Cortex of kidney (tissue), 1 donor: ENCODE measurements at places on chromosomes 16 and 17.

DNA sequence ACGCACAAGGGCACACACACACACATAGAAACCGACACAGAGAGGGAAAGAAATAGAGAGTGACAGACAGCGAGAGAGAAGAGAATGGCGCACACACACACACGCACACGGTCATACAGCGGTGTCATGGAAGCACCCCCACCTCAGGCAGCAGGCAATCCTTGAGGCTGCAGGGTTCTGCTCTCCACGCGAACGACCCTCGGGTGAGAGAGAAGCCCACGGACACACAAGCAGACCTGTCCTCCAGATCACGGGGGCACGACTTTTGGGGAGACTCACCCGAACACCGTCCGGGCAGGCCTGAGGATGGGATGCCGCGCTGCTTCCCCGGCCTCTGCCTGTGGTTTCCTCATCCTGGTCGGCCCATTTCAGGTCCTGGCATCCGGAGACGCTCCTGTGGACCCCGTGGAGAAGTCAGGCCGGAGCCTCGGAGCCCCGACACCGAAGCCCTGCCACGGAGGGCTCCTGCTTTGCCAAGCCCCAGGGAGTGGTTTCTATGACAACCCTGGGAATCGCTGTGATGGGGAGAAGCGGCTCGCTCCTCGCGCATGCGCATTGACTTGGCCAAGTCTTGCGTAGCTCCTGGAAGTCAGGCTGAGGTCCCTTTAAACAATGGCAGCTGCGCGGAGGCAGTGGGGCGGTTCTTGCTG, 118.2 kb upstream of the KCNJ18 start:
- no peak for DNase-seq

DNA sequence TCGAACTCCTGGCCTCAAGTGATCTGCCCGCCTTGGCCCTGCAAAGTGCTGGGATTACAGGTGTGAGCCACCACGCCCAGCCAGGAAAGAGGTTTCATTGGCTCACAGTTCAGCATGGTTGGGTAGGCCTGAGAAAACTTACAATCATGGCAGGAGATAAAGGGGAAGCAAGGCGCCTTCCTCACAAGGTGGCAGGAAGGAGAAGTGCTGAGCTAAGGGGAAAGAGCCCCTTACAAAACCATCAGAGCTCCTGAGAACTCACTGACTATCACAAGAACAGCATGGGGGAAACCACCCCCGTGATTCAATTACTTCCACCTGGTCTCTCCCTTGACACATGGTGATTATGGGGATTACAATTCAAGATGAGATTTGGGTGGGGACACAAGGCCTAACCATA, 411.7 kb upstream of the ZFHX3 start:
- no peak for DNase-seq

DNA sequence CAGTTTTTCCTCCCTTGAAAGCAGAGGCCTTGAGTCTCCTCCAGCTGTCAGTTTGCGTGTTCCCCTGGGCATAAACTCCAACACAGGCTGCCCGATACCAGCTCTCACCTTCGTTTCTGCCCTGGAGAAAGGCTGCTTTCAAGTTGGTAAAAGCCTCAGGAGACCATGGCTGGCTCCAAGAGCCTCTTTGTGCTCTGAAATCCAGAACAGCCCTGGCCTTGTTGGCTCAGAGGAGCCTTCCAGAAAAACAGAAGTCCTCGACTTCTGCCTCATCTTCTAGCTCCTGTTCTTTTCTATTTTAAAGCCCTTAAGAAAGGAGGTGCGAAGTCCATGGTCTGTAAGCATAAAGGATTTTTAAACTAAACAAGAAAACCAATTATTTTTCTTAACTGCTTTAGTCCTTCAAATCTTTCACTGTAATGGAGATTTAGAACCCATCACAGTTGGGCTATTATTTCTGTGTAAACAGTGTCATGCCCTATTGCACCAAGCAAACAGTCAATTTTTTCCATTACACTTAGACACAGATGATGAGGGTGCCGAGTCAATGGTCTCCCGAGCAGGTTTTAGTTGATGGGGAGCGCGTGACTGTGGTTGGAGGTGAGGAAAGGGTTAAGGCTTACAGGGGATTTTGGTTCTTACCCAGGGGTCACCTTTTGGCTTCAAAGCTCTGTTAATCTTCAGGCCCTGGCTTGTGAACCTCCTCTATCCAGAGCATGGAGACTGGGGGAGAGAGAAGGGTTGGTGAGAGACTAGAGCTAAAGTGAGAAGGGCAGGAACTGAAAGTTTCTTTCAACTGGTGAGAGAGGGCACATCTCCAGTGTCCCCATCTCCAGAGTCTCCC, 212.8 kb downstream of the MSI2 start:
- DNase-seq = no peak

DNA sequence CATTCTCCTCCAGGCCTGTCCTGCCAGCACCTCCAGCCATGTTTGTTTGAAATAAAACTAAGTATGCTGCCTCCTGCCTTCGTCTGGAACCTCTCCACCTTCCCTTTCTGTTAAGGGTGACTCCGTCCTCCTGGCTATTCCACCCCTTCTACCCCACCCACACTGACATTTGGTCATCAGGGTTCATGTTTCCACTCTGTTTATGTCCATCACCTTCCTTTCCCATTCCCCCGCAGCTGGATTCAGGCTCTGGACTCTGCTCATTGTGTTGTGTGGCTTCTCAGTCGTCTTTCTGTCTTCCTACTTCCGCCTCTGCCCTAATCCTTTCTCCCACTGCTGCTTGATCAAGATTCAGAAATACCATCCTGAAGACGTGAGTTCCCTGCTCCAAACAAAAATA, 28.6 kb downstream of the EPN2 start:
- DNase-seq = no peak

GRCh38 chr16:9343276-9343675, 251.8 kb downstream of the HAPSTR1 start:
- no peak for DNase-seq

- DNase-seq = no peak
Measured at GRCh38 chr17:35700150-35700549, 31.3 kb upstream of the RASL10B start.

- no peak for DNase-seq
Measured at GRCh38 chr16:72434159-72434558, 262.2 kb upstream of the PMFBP1 start.

DNA sequence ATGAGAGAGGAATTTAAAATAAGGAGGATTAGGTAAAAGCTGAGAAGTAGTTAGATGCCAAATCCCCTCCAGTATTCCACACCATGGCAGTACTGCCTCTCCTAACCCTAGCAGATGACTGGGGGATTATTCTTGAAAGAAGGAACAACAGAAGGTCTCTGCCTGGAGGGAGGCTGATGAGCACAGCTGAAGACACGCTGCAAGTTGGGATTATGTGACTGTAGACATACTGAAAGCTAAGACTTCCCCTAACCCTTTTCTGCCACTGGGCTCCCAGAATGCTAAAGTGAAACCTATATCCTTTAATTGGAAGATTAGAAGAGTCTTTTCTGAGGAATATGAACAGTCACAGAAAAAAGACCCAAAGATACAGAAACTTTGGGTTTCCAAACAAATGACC, 27.7 kb upstream of the SLC46A1 start:
- no peak for DNase-seq

- DNase-seq = no peak
Measured at GRCh38 chr16:57627184-57627871, 1.1 kb upstream of the ADGRG1 start.

GRCh38 chr16:17404941-17405689, 65.6 kb downstream of the XYLT1 start:
- no peak for DNase-seq

DNA sequence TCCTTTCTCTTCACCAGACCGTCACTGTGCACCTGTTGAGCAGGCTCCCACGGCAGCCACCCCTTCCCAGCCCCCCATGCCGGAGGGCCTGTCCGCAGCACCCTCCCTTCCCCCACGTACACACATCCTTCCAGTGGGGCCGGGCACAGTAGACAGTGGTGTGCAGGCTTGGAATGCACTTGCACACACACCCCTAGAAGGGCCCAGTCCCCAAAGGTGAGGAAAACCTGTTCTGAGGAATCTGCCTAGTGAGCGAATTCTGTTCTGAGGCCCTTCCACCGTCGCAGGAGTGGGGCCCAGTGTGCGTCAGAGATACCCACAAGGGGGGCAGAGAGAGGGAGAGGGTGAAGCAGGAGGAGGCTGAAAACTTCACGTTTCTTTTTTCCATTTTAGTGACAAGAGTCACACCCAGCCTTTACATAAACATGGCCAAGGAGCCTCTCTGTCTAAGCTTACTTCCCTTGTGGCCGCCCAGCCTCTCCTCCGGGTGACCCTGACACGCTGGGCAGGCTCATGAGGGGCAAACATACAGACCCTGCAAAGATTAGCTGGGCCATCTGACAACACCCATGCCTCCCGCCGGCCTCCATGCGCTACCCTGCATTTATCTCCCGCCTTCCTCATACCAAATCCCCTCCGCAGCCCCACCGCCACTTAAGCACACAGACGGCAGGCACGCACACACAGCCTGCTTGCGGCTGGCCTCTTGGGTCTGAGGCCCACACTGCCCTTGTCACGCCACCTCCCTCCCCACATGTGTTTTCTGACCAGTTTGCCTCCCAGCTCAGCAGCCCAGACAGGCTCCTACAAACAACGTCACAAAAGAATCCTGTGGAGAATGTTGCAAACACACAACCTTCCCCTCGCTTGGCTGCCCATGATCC, 1.8 kb downstream of the ZBTB4 start:
- DNase-seq = no peak

DNA sequence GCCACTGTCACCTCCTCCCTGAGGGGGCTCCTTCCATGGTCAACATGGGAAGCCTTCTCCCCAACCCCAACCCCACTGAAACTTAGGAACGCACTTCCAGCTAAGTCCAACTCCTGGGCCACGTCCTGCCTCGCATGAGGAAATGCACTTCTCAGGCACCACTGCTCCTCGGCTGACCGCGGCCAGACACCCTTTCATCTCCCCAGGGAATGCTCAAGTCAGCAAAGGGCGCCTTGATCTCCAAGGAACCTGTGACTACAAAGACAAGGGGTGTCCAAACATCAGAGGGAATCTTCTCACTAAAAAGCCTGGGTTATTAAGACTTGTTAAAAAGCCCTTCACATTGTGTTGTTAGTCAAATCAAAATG, 124.9 kb upstream of the HSBP1 start:
- DNase-seq = no peak

GRCh38 chr16:10987361-10988163, 43.2 kb downstream of the CLEC16A start:
- DNase-seq = no peak

- no peak for DNase-seq
Measured at GRCh38 chr16:6725634-6726331, 606.9 kb upstream of the RBFOX1 start.

DNA sequence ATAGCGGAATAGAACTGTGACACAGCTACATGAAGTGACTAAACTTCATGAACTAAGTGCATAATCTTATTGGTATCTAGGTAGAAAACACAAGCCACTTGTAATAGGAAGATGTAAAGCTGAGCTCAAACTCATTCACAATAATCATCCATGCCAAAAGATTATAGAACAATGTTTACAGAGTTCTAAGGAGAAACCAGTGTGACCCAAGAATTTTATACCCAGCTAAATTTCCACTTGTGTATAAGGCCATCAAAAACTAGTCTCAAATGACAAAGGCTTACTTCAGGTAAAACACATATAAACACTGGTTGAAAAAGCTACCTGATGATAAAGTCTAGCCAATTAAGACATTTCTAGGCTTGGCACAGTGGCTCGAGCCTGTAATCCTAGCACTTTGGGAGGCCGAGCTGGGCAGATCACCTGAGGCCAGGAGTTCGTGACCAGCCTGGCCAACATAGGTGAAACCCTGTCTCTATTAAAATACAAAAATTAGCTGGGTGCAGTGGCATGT, 16.9 kb upstream of the CPD start:
- DNase-seq = no peak

DNA sequence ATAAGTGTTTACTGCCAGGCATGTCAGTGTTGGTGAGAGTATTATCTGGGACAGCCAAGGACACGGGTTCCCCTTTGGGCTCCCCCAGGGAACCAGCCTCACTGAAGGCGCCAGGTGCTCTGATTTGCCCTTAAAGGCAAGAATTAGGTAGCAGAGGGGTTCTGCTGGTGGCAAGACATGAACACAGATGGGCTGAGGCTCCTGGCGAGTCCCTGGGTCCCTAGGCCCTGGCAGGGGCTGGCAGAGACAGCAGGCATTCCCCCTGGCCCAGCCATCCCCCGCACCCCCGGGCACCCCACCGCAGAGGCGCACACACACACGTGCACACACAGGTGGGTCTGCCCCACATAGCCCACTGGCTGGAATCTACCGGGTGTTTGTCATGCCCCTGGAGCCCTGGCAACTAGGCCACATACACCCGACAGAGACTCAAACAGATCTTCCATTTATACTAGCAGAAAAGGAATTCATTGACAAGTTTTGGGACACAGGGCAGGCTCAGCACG, 153.3 kb downstream of the C16orf78 start:
- DNase-seq = no peak

- no peak for DNase-seq
Measured at GRCh38 chr16:57025941-57026777, 36.8 kb downstream of the NLRC5 start.

GRCh38 chr17:81453712-81454111, 58.5 kb downstream of the BAHCC1 start:
- no peak for DNase-seq

- no peak for DNase-seq
Measured at GRCh38 chr17:64459284-64459747, 10.4 kb downstream of the MILR1 start.

- no peak for DNase-seq
Measured at GRCh38 chr16:17018585-17018939, 452.2 kb downstream of the XYLT1 start.

DNA sequence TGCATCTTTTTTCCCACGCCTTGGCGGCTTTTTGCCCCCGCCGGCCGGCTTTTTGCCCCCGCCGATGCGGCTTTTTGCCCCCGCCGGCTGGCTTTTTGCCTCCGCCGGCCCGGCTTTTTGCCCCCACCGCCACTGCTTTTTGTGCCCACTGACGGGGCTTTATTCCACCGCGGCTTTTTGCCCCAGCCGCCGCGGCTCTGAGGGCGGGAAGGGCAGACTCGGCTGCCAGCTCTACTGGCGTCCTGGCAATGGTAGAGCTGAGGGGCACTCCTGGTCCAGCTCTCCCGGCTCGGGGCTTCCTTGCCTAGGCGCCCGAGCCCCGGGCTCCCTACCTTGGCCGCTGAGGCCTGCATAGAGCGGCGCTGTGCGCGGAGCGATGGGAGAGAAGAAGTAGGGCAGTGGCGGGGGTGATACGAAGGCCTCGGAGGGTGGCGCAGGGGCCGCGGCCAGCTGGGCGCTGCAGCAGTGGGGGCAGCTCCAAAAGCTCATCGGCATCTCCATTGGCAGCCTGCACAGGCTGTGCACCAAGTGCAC, 591.4 kb downstream of the TP53TG3F start:
- no peak for DNase-seq

GRCh38 chr17:63338272-63338671, 107.8 kb downstream of the CYB561 start:
- no peak for DNase-seq

GRCh38 chr16:15043344-15043743, 12.5 kb downstream of the NTAN1 start:
- no peak for DNase-seq

- no peak for DNase-seq
Measured at GRCh38 chr17:48307814-48308411, 122.1 kb downstream of the SKAP1 start.

GRCh38 chr17:57355090-57355859, 99.0 kb downstream of the MSI2 start:
- DNase-seq = no peak
